Heart right ventricle (tissue), 16 donors: ENCODE measurements at places on chromosomes 3 and 15.

- DNase-seq: no peak
Measured at GRCh38 chr15:96324940-96325540, 5.5 kb upstream of the NR2F2 start.

DNA sequence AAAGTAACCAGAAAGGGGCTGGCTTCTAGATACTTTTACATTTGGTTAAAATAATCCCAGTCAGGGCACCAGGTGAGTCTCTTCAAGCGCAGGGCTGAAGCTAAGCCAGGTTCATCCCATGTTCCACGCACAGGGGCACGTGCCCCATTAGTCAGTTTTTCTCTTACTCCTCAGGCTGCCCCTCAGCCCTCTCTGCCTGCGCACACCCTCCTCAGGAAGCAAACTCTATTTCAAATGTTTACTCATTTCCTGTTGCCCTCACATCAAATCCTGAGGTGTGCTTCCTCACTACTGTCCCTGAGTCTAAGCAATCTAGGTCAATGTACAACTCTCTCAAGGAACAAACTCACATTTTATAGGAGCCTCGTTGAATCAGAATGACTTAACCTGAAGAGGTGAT is 48.5 kb downstream of the THBS1 start:
- DNase-seq: no peak

DNA sequence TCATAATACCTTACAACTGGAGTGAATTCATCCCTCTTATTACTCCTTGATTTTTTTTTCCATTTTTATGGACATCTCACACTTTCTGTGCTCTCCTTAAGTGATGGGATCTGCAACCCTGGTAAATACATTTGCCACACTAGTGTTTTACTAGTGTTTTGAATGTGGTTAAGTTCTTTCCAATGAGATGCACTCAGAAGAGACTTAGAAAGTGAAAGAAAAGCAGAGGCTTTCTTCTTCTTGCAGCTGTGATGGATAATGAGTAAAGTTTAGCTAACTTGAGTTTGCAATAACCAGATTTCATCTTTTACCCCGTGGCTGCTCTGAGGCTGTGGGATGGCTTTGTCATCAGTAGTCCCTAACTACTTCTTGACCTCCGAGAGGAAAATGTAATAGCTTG is 1248.4 kb downstream of the NSUN3 start:
- no peak for DNase-seq

GRCh38 chr3:136070953-136071949 is 105.7 kb downstream of the PPP2R3A start:
- no peak for DNase-seq

GRCh38 chr15:80834402-80834801 is 55.2 kb downstream of the CEMIP start:
- DNase-seq: no peak

DNA sequence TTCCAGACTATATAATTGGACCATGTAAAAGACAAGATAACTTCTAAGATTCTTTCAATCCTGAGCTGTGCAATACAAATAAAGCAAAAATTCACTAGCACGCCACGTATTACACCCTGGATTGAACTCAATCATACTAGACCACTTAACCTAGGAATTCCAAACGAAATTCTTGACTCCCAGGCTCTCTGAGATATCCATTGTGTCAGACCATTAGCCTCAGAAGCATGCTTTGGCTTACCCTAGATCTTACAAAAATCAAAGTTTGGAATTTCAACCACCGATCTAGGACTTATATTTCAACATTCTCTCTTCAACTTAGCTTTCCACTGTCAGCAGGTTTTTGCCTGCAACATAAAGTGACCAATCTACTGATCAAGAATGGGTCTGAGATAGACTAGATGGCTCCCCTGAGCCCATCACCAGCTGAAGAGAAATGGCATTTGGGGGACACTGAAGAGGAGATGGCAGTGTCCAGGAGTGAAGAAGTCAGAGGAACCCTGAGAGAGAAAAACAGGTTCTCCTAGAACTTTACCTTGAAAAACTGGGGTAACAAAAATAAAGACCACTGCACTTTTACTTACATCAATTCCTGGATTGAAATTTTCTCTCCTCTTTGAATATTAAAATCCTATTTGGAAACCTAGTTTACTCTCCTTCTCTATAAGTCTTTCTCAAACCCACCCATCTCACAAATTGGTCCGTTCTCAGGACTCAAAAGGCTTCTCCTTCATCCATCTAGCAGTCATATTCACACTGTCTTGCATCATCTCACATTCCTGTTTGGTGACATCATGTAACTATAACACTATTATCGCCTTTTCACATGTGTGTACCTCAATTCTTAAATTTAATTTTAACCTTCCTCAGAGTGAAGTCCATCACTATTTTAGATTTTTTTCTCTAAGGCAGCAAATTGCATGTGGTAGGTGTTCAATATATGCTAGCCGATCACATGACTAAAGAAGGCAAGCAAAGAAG is 18.5 kb downstream of the CPNE4 start:
- no peak for DNase-seq

GRCh38 chr3:177692304-177692975 is 495.2 kb upstream of the TBL1XR1 start:
- no peak for DNase-seq

- DNase-seq: no peak
Measured at GRCh38 chr3:63968612-63969350, 54.5 kb downstream of the PSMD6 start.

DNA sequence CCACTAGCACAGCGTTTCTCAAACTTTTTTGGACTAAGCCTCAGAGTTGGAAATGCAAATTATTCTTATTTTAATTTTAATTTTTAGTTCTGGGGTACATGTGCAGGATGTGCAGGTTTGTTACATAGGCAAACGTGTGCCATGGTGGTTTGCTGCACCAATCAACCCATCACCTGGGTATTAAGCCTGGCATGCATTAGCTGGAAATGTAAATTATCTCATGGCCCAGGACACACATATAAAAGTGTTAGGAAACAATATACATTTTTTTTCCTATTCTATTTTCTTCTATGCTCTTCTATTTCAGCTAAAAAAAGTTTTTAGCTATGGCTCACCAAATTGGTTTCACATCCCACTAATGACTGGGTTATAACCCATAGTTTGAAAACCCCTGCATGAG is 73.3 kb upstream of the LRIG1 start:
- no peak for DNase-seq

DNA sequence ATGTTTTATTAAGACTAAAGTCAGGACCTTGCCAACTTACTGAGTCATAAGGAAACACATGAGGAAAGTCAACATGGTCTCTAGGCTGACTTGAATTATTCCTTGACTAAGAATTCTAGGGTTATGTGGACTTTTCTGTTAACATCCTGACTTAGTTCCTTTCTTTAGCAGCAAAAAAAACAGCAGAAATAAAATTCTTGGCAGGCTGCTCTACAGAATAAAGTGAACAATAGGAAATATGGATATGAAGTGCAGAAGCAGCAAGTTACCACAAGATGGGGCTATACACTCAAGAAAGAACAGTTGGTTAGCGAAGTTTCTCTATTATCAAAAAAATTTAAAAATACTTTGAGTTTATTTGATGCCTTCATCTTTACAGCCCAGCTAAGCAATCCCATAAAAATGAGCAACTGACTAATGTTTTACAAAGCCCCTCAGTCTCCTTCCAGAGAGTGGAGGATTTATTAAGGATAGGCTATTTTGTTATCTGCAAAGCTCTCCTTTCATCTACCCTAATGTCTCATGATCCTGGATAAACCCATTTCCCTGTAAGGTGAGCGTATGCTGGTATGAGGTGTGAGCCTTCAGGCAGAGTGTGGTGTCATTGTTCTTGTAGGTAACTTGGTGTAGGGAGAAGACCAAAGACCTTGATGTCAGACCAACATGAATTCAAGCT is 23.1 kb upstream of the MCCC1 start:
- DNase-seq: no peak

- no peak for DNase-seq
Measured at GRCh38 chr3:129404610-129405009, 23.8 kb downstream of the EFCAB12 start.

GRCh38 chr3:190877925-190878324 is 15.4 kb upstream of the GMNC start:
- DNase-seq: no peak

DNA sequence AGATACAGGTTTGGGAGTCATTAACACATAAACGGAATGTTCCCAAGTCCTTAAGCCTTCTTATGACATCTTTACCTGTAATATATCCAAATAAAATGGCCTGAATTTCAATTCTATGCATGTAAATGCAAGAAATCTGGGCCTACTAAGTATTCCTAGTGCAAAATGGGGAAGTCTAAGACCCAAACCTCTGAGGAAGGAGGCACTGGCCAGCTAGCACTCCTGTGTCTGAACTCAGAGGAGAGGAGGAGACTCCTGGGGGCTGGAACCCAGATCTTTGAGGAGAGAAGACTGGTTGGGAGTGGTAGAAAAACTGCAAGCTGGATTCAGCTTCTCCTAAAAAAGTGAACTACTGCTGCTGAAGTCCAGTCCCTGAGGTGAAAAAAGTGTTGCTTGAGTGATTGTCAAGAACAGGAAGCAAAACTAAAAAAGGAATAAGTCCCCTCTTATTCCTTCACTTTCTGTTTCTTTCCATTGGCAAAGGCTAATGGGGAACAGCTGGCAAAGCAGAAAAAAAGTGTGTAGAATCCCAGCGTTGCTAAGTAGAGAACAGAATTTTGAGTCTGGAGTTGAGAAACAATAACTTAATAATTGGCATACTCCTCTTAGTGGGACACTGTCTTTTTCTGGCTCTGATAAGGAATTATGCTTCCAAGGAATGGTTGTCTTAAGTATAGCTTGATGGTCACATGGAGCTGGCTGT is 54.8 kb upstream of the ATP2C1 start:
- no peak for DNase-seq

DNA sequence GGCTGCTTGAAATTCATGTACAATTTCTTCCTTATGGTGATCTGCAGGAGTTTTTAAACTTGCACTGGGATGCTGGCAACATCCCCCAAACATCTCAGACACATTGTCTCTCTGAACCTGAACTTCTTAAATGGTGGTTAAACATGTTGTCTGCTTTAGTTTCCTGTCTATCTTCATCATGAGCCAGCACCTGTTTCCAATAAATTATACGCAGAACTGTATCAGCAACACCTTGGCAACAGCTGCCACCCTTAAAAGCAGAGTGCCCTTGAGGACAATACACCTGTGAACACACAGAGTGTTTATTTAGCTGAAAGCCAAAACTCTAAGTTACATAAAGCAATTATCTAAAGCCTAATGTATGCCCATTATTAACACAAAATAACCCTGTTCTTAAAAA is 242.9 kb downstream of the WNT5A start:
- DNase-seq: no peak

DNA sequence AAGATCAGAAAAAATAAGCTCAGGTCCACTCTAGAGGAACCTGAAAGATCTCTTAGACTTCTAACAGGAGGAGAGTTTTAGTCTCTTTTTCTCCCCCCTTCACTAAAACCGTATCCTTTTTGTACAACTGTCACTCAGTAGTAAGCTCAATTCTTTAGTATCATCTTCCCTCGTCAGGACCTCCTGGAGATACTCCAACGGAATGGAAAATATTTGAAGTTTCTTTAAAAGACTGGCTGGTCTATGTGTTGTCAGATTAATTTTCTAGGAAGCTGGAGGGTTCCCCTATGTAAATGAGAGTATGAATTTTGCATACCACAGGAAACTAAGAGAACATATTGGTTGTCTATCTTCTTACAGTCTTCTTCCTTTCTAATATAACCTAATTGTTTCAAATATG is 747.7 kb upstream of the CBLB start:
- no peak for DNase-seq

DNA sequence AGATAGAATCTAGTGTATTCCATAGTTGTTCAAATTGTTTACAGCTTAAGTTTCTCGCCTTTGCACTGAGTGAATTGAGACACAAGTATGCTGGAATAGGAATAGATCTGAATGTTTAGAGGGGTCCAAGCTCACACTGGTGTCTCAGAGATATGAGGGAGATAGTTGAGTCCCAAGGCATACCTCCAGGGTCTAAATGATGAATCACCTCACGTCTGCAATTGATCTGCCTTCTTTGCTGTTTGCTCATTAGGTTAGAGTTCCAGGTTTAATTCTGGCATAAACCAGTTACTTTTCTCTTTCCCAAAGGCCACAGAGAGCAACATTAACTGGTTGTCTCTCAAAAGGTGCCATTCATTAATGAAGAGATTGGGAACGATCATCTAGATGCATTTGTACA is 106.3 kb upstream of the MME start:
- no peak for DNase-seq

DNA sequence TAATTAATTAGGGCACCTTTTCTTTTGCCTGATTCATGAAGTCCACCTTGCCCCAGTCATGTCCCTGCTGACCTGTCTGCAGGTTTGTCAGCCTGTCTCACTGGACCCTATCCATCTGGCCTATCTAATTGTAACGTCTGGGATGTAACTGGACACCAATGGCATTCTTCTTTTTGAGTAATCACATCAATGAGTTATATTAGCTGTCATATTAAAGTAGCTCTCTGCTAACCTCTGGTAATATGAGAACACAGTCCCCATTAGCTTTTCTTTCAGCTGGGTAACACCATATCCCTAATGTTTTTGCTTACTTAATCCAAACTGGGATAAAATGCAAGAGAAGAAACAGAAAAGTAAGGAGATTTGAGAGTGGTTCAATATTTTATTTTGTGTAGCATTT is 166.2 kb upstream of the VEPH1 start:
- DNase-seq: no peak

DNA sequence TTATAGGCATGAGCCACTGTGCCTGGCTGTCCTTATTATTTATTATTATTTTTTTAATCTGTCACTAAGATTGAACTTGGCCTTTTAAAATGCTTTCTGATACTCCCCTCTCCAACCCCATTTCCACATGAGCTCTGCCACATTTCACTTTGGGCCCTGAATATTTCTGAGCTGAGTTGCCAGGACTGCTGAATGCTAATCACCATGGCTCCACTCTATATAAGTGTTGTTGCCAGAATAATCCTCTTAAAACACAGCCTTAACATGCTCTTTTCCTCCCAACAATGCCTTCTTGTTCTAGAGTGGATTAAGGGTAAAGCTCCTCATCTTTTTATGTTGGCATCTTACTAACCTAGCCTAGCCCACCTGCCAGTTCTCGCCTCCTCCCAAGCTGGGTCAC is 124.4 kb downstream of the PDZRN3 start:
- DNase-seq: no peak

DNA sequence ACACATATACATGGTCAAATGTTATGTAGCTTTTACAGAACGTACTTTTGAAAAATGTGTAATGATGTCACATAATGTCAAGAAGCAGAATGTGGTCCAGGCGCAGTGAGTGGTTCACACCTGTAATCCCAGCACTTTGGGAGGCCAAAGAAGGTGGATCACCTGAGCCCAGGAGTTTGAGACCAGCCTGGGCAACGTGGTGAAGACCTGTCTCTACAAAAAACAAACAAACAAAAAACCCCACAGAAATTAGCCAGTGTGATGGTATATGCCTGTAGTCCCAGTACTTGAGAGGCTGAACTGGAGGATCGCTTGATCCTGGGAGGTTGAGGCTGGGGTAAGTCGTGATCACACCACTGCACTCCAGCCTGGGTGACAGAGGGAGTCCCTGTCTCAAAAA is 15.9 kb upstream of the GLCE start:
- DNase-seq: no peak

DNA sequence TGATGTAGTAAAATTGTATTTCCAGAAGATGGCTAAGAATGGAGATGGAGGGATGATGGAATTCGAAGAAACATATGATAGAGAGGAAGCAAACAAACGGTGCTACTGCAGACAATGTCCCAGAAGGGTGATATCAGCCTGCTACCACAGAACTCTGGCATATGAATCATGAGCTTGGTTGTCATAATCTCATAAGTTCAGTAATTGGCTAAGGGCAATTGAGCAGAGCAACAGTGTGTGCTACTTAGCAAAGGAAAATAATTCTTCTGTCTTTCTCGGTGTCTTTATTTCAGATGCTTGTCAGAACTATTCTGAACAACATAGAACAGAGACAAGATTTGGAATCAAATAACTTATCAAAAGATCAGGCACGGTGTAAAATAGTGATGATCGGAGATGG is 407.3 kb downstream of the GBE1 start:
- DNase-seq: no peak
